ENCODE measurements at places on chromosomes 7 and 10. TPM values are rescaled to one million over a fixed set of nuclear protein-coding genes. Genes with fewer than 3 reads are reported as not detected.

DNA sequence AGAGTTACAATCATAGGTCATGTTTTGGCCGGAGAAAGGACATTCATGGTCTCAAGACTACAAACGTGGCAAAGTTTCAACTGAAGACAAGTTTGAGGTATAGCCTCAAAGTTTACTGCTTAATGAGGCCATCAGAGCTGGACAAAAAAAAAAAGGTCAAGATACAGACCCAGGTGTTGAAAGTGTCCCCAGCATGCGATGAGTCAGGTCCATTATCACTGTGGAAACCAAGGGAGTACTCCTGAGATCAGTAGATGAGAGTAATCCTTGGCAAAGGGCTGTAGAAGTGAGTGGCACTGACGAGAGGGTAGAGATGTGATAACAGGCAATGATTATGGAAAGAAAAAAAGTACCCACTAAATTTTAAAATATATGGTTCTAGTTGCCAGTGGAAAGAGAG is 80.1 kb upstream of the LRRN3 start:
- H3K4me3 ChIP-seq: no peak overlapping the region
- H3K27me3 ChIP-seq: no peaks in the 10 kb centered on the region
- H3K27ac ChIP-seq: no peak overlapping the region
- no peak for DNase-seq

- H3K4me1 ChIP-seq: no peaks in the 10 kb centered on the region
- no peak overlapping the region for H3K27ac ChIP-seq
- H3K27me3 ChIP-seq: peaks cover 4% of the 10 kb centered on the region
- H3K36me3 ChIP-seq: no peaks in the 10 kb centered on the region
- H3K4me3 ChIP-seq: no peak overlapping the region
Observed at GRCh38 chr7:48004638-48005037, 24.3 kb downstream of the SUN3 start.

Gene HERC4
- total RNA-seq: 68.7 TPM

- H3K4me3 ChIP-seq: no peak overlapping the region
- peaks cover 4% of the 10 kb centered on the region for H3K4me1 ChIP-seq
- H3K27me3 ChIP-seq: no peaks in the 10 kb centered on the region
- H3K36me3 ChIP-seq: no peaks in the 10 kb centered on the region
Observed at GRCh38 chr7:105246256-105246655, 142.5 kb downstream of the SRPK2 start.

Gene INPP5F
- 26.6 TPM for total RNA-seq

DNA sequence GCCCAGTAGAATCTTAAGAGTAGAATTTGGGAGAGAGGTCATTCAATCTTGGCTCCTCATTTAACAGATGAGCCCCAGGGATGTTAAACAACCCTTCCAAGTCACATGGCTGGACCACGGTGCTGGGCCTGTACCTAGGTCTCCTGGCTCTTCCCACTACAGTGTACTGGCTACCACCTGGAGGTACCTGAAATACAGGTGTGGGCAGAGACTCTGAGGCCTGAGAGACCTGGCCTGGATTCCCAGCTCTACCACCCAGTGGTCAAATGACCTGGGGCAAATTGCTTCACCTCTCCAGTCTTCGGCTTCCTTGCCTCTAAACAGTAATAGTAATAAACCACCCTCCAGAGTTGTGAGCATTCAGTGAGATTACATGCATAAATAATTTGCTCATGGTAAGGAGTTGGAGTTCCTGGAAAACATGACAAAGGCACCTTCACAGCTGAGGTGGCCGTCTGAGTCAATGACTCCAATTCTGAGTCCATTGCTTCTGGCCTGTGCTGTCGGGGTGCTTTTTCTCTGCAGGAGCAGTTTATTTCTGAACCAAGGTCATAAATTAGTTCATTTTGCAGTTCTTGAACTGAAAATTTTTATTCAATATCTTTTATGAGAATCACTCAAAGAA is 2.7 kb downstream of the GOT1 start:
- H3K27ac ChIP-seq: no peak overlapping the region
- no peak overlapping the region for H3K4me3 ChIP-seq
- H3K4me1 ChIP-seq: peaks cover 14% of the 10 kb centered on the region
- DNase-seq: no peak
- H3K36me3 ChIP-seq: no peaks in the 10 kb centered on the region
- no peaks in the 10 kb centered on the region for H3K27me3 ChIP-seq

GRCh38 chr10:113452146-113452845 is 100.6 kb upstream of the HABP2 start:
- no peaks in the 10 kb centered on the region for H3K4me1 ChIP-seq
- H3K27ac ChIP-seq: no peak overlapping the region
- DNase-seq: no peak
- no peaks in the 10 kb centered on the region for H3K36me3 ChIP-seq
- H3K27me3 ChIP-seq: peaks cover 6% of the 10 kb centered on the region

Gene MINDY3
- 21.2 TPM for total RNA-seq
